ENCODE measurements at places on chromosomes 1 and 21. TPM values are rescaled to one million over a fixed set of nuclear protein-coding genes. Genes with fewer than 3 reads are reported as not detected.
A peak's percentile ranks its signal among the peaks of the same experiment; 100 is the strongest.

Gene PLA2G2F
- not detected for total RNA-seq

DNA sequence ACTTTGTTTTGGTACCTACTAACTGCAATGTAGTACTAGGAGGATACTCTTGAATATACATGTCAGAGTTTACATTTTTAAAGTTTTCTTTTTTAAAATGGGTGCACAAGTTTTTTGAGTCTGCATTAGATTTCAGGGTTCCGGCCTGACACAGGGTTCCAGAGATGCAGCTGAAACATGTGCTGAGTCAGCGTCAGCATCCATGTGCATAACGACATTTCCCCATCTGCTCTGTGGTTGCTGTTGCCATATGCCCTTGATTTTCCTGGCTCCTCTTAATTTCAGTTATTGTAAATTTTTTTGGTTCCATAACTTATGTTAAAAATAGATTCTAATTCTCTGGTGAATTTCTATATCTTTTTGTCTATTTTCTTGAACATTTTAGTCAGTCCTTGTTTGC, 12.3 kb upstream of the METTL13 start:
- no peak for DNase-seq

DNA sequence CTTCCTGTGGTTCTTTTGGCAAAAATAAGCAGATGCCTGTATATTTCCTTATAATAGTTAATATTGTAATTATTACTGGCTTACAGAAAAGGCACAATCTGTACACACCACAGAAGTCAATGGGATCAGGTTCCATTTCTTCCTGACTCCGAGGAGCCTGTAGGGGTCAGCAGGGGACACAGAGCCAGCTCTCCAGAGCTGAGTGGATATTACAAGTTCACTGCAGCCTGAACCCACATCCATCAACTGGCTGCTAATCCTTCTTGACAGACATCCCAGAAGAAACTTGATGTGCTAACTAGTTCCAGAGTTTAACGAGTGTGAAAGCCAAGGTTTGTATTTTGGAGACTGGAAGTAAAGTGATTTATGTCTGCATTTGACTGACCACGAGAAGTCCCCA, 203.8 kb downstream of the LMX1A start:
- DNase-seq, result no peak

DNA sequence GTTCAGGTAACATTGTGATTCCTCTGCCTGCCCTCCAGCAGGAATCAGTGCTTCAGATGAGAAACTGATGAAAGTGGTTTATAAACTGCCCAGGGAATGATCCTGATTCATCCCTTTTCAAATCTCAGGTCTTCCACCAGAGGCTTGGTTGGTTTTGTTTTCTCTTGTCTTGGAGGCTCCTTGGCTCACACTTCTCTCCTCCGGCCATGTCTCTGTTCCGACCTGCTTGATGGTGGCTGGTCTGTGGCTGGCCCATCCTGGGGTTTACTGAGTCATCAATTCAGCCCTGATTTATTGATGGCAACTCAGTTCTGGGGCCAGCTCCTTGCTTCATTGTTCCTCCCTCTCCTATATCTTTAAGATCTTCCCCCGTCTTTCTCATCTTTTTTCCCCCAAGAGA, 56.6 kb upstream of the SLC2A1 start:
- no peak for DNase-seq

Gene PDE4B
- 28.6 TPM for total RNA-seq

GRCh38 chr1:211515090-211516023, 23.4 kb upstream of the RD3 start:
- DNase-seq, result peak; percentile 93

- DNase-seq, result no peak
Measured at GRCh38 chr1:52237430-52237829, 95.5 kb downstream of the ZFYVE9 start.

DNA sequence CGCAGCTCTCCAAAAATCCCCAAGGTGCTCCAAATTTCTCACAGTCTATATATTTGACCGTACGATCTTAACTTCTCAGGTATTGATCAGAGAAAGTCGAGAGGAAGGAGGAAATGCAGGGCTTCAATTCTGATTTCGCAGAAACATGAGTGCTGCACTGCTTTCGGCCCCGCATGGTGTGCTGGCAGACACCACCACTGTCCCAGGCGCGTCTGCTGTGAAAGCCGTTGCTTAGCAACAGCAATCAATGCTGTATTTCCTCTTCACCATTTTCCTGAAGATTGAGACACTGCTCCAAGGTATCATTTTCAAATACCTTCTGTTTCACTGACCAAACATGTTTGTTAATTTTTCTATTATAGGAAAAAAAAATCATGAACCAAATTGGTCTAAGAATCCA, 296.3 kb downstream of the SMYD3 start:
- no peak for DNase-seq

Gene ADGRL4
- total RNA-seq, result 11.4 TPM

DNA sequence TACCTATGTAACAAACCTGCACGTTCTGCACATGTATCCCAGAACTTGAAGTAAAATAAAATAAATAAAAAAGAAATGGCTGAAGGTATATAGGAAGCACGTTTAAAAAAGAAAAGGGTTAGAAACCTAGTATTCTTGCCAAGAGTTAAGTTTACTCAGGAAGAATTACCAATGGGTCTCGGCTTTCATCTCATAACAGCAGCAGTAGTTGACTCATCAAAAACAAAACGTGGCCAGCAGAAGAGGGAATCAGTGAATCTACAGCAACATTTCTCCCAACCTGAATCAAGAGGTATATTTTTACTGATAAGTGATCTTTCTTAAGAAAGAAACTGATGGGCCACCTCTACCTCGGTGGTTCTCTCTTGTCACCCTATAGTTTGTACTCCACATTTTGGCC, 340.3 kb downstream of the BRINP2 start:
- no peak for DNase-seq

DNA sequence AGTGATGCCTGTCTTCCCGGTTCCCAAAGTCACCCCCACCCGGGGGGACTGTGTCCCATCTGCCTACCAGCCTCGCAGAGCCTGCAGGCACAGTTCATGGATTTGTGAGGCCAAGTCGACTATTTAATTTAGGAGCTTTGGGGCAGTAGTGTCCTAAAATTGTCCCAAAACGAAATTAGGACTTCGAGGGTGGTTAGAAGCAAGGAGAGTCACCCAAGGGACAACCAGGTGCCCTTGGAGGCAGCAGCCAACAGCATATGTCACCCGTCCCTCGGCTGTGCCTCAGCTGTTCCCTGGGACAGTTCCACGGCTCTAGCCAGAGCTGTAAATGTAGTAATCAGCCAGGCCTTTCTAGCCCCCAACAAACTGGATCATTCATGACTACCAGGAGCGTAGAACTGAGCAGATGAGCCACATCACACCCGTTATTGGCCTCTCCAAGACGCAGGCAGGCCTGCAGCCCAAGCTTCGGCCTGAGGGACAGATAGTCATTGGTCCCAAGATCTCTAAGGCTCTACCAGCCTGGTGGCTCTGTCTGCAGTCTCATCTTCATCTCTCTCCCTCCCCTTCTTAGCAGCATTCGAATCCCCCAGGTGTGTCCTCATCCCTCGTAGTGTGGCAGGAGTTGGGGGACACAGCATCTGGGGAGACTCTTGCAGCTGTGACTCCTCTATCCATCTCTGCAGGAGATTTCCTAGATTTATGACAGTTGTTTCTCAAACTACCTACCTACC, 2.9 kb downstream of the PAX7 start:
- no peak for DNase-seq

- DNase-seq, result no peak
Measured at GRCh38 chr1:244068567-244068966, 17.5 kb downstream of the ZBTB18 start.

Gene PAQR6
- 1.1 TPM for total RNA-seq

DNA sequence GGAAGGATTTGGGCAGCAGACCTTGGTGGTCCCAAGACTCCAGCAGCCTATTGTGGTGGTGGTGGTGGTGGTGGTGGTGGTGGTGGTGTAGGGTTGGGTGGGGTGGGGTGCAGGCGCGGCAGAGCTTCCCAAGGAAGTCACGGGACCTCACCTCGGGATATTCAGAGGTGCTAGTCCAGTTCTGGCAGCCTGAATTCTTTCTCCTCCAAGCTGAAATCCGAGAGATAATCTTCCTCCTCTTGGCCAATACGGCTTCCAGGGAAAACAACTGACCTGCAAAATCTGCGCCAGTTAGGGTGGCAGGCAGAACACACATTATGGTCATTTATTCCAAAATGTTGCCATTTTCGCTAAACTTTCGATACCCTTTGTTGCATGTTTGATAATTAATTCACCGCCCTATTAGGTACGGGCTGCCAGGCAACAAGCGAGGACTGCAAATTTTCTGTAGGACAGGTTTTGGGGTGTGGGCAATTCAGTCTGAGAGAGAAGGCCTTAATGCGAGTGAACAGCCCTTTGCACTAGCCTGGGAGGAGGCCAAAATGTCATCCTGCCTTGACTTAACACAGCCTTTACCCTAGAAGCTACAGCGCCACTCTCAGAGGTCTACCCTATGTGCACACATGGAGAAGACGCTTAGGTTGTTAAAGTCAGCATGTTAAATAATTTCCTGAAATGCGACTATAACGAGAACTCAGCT, 33.2 kb upstream of the BSDC1 start:
- DNase-seq, result no peak

Gene NOTCH2NLA
- 14.2 TPM for total RNA-seq

- no peak for DNase-seq
Measured at GRCh38 chr1:113901191-113901590, 3.4 kb downstream of the AP4B1 start.

GRCh38 chr1:89910780-89911179, 84.1 kb upstream of the ZNF326 start:
- DNase-seq, result no peak

GRCh38 chr1:40407453-40407852, 33.9 kb downstream of the SMAP2 start:
- DNase-seq, result no peak

DNA sequence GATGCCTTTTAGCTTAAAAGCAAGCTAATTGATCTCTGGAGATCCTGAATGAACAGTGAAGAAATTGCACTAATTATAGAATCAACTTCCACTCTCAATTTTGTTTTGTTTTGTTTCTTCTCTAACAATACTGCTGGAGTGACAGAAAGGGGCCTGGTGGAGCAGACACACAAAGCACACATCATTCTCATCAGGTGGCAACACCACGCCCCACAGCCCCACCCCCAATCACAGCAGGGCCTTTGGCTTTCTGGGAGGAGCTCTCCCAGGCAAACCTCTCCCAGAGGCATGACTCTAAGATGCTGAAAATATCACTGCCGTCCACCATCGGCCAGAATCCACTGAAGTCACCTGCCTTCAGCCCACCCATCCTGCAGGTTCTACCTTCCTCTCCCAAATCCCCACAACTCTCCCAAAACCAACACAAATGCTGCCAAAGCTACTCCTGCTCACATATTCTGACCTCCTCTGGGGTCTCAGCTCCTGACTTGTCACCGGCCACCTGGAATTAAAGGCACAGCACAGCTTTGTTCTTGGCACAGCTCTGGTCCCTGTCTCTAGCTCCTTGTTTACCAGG, 120.7 kb downstream of the GRIK3 start:
- DNase-seq, result no peak

Gene RHBG
- total RNA-seq, result not detected

DNA sequence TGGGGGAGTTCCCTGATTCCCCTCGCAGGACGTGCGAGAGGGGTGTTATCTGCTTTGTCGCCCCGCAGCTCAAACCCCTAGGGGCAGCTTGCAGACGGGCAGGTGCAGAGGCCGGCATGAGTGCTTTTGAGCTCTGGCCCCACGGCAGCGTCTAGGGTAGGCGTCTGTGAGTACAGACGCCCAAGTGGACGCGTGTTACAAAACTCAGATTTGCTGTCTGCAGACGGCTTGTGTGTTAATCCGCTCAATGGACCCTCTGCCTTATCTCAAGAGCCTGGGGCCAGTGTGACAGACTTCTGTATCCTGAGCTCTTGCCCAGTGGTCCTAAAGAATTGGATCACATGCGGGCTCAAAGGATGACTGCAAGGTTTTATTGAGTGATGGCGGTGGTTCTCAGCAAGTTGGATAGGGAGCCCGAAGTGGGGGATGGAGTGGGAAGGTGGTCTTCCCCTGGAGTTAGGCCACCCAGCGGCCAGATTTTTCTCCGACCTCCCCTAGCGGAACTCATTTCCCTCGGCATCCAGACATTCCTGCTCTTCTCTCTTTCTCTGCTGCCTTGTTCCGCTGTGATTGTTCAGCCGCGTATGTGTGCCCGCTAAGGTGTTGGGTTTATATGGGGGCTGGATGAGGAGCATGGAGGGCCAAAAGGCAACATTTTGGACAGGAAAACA, 9.4 kb downstream of the CFHR4 start:
- peak; percentile 16 for DNase-seq

Gene GPR161
- 4.8 TPM for total RNA-seq

DNA sequence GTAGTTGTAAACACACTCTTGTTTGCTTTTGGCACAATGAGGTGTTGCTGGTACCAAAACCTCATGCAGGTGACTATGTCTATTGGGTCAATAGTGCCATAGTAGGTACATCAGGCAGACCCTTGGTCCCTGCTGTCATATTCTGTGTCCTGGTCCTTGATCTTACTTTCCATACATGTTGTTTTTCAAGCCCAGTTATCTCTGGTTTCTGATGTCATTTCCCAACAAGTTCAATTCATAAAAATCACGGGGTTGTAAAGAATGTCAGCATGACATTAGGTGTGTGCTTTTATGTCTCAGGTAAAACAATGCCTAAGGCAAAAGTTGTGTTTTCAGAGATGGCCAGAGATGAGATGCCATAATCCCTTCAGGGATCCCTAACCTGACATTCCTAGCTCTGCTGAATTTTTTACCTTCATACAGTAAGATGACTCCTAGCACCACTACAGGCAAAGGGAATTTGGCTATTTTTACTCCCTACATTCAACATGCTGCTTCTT, 390.3 kb upstream of the PKN2 start:
- DNase-seq, result no peak

GRCh38 chr1:171212607-171213351, 27.7 kb downstream of the FMO2 start:
- DNase-seq, result no peak

Gene PCBP3
- total RNA-seq, result 3.4 TPM

DNA sequence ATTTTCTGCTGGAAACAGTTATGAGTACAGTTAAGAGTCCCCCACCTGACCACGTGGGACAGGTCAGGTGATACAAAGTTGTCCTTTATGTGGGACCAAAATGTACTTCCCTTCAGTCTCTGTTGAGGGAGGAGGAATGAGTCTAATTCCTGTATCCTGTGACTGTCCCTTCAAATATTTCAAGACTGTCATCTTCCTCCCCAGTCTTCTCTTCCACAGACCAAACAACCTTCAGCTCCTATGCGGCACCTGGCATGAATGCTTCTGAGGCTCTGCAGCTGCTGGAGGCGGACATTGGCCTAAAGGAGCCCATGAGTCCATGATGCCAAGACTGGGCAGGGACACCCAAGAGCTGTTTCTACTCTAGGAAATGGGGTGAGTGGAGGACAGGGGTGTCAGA, 72.1 kb upstream of the SIM2 start:
- no peak for DNase-seq

Gene CA14
- total RNA-seq, result 6.9 TPM

- peak; percentile 94 for DNase-seq
Measured at GRCh38 chr1:65001231-65001792, 35.0 kb upstream of the JAK1 start.

Measured in right cardiac atrium (tissue), 5 donors.